ENCODE measurements at places on chromosomes 12 and 14.

DNA sequence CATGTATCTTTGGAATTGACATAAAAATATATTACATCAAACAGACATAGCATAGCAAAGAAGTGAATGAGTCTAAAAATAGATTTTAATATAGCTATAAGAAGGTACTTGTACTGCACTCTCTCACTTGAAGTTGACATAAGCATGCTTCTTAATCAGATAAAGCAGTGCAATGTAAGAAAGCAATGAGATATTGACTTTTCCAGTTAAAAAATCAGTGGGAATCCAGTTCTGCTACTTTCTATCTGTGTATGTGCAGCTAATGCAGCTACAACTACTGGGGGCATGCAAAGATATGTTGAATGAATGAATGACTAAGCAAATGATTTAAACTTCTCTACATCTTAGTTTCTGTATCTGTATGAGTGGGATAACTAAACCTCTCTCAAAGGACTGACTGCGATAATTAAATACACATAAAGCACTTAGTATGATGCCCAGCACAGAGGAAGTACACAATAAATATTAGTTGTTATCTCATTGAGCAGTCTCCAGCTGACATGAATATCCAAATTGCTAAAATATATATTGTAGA is 10.3 kb downstream of the WASHC3 start:
- DNase-seq, result no peak

DNA sequence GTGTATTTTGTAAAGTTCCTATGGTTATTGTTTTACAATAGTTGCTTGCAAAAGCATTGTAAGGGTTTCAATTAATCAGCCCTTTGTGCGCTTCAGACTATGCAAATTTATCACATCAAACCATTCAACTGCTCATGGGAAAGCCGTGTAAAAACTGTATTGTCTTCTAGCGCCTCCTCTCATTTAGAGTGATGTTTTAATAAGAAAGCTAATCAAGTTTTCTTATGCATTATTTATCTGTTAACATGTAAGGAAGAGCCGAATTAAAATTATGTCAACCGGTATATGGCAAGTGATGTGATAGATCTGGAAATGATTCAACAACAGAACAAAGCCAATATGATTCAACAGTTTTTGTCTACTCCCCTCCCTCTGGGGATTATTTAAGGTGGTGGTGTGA is 92.5 kb upstream of the RFX4 start:
- DNase-seq, result no peak

GRCh38 chr14:64788706-64789105 is 84.5 kb downstream of the PLEKHG3 start:
- DNase-seq, result peak; percentile 81

DNA sequence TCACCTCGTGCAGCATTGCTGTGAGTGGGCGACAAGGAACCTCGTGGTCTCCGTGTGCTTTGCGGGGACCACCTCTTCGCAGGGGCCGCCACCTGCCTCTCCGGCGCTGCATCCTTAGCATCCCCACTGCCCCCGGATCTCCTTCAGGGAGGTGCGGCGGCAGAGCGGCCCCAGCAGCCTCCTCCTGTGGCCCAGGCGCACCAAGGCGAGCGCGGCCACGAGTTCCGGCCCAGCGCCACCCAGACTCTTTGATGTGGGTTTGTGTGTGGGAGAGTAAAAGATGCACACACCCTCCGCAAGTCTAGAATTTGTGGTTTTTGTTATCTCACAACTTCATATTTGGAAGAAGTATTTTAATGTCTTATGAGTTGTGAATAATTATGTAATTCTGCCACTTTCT is 118.8 kb upstream of the DIO3 start:
- no peak for DNase-seq
